ENCODE measurements at places on chromosomes 5 and 9.

DNA sequence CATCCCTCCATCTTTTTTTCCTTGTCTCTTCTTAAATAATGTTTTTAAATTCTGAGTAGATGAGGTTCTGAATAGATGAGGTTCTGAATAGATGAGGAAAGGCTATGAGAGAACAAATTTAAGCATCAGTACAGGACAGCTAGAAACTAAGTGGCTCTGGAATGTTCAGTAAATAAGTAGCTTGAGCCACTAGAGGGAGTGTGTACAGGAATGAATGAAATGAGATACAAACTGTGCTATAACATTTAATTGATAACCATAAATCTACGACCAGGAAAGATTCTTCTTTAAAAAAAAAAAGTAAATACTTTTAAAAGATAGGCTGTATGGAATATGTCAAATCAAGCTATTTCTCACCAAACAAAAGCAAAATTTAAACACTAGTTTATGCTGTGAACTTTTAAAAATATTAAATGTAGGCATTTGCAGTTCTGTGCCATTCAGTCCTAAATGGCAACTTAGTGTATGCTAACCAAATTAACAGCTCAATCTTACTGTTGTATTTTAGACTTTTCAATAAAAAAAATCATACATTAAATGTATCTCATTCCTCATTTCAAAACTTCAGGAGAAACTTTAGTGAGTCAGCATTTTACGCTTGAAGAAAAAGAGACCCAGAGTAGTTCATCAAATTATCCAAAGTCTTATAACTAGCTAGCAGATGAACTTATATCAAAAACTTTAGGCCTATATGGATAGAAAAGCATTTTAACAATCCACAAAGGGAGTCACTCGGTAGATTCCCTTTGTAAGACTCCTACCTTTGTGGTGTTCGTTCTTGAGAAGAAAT, 70.4 kb upstream of the SNX2 start:
- no peak for DNase-seq

DNA sequence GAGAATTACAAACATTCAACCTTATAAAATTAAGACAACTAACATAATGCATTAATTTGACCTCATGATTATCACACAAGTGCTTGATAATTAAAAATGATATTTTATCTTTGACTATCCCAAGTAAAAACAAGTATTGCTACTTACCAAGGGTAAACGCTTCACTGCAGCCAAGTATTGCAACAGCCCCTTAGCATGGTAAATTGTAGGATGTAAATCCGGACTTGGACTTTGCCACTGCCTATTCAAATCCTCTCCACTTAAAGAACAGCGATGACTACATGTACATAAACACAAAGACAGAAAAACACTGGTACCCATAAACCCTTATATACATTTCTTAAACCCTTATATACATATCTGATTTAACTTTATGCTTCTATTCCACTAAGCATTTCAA, 155.1 kb downstream of the AGTPBP1 start:
- DNase-seq: no peak

DNA sequence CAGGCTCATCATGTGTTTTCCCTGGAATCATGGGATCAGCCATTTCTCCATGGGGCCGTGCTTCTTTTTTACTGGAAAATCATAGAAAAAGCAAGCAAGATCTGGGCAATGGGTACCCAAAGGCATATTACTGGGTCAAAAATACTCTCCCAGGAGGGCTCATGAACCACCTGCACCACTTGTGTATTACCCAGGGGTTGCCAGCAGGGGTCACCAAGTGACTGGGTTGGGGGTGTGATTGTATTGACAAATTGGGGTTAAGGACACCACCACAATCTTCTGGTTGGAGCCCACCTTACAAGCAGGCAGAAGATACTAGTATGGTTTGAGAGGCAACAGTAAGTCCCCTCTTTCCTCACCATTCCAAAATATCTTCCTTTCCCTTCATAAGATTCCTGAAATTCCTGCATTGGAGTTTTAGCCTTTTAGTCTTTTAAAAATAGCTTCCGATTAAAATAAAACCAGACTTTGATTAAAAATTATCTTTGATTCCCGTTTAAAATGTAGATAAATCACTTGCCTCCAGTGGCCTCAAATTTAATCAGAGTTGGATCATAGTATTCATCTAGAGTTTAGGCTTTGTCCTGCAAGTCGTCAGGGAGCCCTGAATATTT, 603.3 kb downstream of the KIF4B start:
- no peak for DNase-seq

DNA sequence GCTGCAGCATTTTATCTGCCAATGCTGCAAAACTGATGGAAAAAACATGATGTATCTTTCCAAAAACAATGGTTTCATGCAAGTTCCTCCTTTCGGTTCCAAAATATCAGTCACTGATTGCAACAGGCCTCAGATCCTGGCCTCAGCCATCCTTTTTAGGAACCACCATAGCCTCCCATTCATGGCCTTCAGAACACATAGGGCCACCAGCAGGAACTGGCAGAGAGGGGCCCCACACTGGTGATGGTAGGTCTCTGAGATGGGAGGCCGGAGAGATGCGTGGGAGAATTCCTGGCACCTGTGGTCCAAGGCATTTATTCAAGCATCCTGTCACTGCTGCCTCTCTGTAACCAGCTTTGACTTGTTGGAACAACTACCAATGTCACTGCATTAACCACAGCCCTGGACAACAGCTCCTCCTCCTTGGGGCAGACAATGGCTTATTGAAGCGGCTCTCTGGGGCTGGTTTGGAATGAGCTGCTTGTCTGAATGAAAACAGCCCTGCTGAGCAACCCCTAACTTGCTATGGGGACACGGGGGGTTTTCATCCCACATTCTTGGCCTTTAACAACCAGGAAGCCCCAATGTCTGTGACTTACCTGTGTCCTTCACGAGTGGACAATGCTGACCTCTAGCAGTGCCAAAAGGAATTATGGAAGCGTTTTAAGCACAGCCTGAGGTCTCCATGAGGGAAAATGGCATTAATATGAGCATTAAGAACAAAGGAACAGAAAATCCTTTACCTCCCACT, 108.1 kb downstream of the LHFPL2 start:
- DNase-seq: no peak

- no peak for DNase-seq
Measured at GRCh38 chr5:139294374-139295165, 1.0 kb downstream of the MATR3 start.

GRCh38 chr5:156402387-156402921, 75.5 kb downstream of the SGCD start:
- no peak for DNase-seq

- DNase-seq: no peak
Measured at GRCh38 chr5:14574096-14574495, 7.5 kb upstream of the OTULINL start.

GRCh38 chr9:746661-747434, 94.6 kb upstream of the DMRT1 start:
- DNase-seq: no peak

DNA sequence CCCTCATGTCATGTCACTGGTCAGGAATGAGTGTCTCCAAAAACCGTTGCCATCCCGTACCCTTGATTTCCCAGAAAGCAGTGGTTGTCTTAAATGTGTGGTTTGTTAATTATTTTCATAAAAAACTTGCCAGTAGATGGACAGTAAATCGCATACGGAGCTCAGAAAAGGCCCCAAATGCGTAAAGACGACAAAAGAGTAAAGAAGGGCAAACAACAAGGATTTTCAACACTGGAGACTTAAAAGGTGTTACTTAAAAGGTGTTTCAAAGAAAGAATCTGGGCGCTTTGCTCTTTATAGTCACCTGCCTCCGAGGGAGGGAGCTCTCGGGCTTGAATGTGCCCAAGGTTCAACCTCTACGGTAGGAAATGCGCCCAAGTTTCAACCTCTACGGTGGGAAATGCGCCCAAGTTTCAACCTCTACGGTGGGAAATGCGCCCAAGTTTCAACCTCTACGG, 734 bp downstream of the KIF27 start:
- no peak for DNase-seq

Measured in stimulated activated CD8-positive, alpha-beta memory T cell treated with anti-CD3 and anti-CD28 coated beads, Interleukin-7, amount 100 ng/mL, for 1 hour (primary cell).